NCI-H2171 treated with DMSO at 0.1 percent for 48 hours (cell line): ENCODE measurements at places on chromosomes 7 and 10.
A peak's percentile ranks its signal among the peaks of the same experiment; 100 is the strongest.

DNA sequence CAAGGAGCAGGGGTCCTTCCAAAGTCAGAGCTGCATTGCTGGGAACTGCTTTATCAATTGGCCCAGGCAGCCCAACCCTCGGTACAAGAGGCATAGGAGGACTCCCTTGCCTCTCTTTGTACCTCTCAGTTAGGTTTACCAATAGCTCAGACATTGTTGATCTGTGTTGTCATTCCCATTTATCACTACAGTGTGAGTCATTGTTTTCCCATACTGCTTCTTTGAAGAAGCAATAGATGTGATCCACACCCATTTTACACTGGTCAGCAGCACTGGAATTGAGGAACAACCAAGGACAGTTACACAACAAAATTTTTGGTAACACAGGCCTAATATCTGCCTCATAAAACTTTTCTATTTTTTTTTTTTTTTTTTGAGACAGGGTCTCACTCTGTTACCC lies 307.2 kb downstream of the SNX13 start:
- no peak for DNase-seq

DNA sequence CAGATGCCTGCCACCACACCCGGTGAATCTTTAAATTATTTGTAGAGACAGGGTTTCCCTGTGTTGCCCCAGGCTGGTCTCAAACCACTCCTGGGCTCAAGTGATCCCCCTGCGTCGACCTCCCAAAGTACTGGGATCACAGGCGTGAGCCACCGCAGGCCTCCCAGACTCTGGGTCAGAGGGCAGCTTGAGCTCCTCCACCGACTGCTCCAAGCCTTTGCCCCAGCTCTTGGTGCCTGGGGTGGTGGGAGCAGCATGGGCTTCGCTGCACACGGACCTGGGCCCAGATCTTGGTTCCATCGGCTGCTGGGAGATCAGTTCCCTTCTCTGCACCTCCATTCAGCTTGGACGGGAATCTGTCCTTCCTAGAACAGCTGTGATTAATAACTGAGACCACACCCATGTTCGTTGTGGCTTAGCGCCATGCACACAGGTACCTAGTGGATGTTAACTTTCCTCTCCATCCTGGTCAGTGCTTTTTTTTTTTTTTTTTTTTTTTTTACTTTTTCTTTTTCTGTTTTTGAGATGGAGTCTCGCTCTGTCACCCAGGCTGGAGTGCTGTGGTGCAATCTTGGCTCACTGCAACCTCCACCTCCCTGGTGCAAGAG lies 125.3 kb downstream of the CUX1 start:
- DNase-seq = no peak

DNA sequence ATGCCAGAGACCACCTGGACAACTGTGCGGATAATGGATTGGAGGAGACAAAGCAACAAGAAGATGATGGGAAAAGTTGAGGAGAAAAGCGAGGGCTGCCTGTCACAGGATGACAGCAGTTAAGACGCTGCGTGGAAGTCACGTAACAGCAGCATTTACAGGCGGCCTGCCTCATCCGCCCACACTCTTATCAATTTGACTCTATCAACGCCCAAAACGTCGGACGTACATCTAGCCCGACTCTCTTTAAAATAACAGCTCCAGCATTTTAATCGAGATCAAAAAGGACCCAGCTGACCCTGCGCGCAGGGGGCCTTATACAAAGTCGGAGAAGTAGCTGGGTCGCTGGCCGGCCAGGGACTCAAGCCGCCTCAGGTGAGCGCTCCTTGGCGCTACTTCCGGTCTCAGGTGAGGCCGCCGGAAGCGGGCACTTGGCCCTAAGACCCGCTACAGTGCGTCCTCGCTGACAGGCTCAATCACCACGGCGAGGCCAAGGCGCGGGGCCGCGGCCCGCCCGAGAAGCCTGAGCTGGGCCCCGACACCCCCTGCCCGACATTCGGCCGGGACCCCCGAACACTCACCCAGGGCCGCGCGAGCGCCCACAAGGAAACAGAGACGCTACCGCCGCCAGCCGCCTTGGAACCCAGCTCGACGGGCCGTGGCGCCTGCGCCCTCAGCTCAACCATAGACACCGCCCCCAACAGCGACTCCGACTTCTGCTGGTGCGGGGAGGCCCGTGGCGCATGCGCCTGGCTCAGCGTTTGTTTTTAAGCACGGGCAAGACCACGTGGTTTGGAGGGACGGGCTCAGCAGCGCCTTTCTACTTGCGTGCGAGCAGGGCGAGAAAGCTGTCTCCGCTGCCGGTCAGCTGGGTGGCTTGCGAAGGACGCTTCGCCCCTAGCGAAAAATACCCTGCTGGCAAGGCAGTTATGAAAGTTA lies at the start of gene ERCC6:
Gene ERCC6 (minus strand): TSS at position 741 of the 939 bp plus-strand sequence.
- DNase-seq = peak; percentile 88

GRCh38 chr10:114766470-114766869 lies 55.1 kb upstream of the FHIP2A start:
- DNase-seq = no peak

GRCh38 chr7:274266-274665 lies 15.7 kb upstream of the FOXL3 start:
- no peak for DNase-seq

GRCh38 chr7:24908166-24908565 lies 71.8 kb downstream of the OSBPL3 start:
- DNase-seq = no peak

DNA sequence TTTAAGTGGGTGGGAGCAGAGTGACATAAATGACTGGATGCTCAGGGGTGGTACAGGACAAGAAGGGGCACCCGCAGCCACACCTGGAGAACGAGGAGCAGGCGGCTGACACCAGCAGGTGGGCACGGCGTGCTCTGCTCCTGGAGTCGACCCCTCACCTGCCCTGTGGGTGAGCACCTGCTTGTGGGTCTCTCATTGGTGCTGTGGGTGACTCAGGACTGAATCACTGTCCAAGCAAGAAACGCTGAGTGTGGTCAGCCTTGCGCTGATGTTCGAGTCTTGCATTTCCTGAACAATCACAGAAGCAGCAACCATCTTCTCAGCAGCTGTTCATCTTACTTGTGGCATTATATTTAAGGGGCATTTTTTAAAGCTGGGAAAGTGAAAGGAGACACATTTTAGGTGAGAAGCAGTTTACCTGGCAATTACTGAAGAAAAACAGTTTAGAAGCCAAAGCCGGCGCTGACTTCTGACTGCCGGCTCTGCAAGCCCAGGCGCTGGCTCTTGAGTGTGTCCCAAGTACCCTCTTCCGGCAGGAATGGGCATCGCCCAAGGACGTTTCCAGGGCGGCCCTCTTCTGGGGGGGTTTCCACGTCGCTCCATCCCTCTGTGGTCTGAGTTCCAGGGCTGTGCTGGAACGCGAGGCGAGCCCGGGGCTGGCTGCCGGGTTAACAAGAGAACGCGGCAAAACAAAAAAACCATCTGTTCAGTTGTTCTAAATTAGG lies 145.2 kb upstream of the PFKP start:
- no peak for DNase-seq

- DNase-seq = no peak
Measured at GRCh38 chr7:2825559-2826227, 18.4 kb downstream of the GNA12 start.

- DNase-seq = no peak
Measured at GRCh38 chr10:103949728-103950127, 17.2 kb upstream of the SLK start.

GRCh38 chr7:104162081-104162480 lies 45.7 kb downstream of the ORC5 start:
- no peak for DNase-seq

- no peak for DNase-seq
Measured at GRCh38 chr7:10104292-10104691, 869.4 kb upstream of the PHF14 start.

DNA sequence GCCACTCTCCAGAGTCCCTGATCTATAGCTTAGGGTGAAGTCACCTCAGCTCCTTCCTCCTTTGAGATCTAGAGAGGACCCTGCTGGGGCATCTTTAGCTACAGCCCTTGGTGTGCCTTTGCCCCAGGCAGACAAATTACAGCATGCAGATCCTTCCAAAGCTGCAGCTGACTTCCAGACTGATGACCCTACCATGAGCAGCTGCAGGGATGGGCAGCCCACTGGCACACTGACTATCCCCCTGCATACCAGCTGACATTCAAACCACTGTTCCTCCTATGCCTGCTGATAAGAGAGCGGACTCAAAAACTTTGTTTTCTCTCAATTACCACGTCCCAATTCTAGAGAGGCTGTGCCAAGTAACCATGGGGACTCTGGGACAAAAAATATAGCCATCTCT lies 70.6 kb downstream of the COL13A1 start:
- no peak for DNase-seq

- DNase-seq = no peak
Measured at GRCh38 chr10:74923556-74923955, 97.2 kb downstream of the KAT6B start.

GRCh38 chr7:113764401-113765035 lies 154.3 kb downstream of the PPP1R3A start:
- DNase-seq = no peak

- DNase-seq = no peak
Measured at GRCh38 chr10:15901889-15902288, 41.6 kb upstream of the MINDY3 start.

- peak; percentile 79 for DNase-seq
Measured at GRCh38 chr10:21523557-21524008, 1.9 kb downstream of the SKIDA1 start.

- peak; percentile 31 for DNase-seq
Measured at GRCh38 chr10:133260895-133261725, 15.6 kb downstream of the ADAM8 start.

GRCh38 chr7:105751054-105751453 lies 125.3 kb downstream of the ATXN7L1 start:
- DNase-seq = no peak

DNA sequence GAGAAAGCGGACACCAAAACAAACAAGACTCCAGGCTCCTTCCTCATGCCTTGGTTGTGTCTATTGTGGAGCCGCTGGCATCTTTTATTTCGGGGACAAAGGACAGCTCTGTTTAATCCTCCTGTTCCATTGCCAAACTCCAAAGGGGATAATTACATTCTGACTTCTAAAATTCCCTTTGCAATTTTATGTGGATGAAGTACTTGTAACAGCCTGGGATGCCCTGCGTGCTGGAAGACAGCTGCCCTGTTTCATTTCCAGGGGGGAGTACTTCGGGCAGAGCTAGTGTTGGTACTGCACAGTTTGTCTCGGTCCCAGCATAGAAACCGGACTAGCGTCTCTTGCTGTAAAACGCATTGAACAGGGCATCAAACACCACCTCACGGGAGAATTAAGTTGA lies 90.9 kb downstream of the BAMBI start:
- DNase-seq = no peak

- DNase-seq = no peak
Measured at GRCh38 chr10:34295142-34295548, 520.0 kb downstream of the PARD3 start.

GRCh38 chr10:89163265-89163995 lies 43.7 kb downstream of the CH25H start:
- no peak for DNase-seq

DNA sequence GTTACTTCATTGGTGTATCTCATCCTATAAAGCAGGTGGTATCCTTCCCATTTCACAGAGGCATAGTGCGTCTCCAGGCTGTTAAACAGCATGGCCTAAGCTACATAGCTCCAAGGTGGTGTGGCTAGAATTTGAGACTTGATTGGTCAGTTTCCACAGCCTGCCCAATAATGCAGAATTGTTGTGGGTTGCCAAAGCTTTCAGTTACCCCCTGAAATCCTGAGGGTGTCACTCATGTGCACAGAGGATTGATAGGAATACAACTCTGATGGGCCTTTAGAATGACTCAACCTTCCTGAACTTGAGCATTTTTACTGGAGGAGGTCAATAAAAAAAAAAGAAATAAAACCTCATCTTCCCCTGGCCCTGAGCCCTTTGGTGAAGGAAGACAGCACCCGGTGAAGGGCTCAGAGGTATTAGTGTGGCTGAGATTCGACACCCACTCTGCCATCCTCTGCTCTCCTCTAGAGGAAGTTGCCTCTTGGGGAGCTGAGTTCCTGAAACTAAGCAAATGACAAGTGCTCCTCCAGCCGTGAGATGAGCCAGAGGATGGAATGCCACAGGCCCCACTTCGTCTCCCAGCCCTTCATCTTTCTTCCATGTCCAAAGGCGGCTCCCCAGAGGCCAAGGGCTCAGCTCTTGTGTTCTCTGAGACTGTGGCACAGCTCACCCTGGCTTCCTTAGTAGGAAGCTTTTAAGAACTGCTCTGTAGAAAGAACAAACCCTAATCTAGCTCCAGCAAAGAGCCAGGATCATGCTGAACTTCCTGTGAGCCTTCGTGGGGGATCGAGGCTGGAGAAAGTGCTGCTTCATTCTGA lies 1.0 kb downstream of the ACSL5 start:
- DNase-seq = no peak

DNA sequence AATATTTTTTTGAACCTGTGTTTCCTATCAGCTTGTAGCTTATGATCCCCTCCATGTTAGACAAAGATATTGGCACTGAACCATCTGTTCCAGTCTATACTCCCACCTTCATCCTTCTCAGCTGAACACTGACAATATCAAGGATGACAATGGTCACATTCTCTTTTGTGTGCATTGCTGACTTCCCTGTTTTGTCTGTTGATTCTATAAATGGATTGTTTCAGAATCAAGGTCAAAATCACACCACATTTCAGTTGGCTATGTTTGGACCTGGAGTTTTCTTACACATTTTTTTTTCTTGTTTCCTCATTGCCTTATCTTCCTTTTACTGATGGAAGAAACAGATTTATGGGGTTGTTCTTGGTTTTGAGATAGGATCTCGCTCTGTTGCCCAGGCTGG lies 11.3 kb upstream of the SMURF1 start:
- no peak for DNase-seq
